Activated naive CD4-positive, alpha-beta T cell treated with anti-CD3 and anti-CD28 coated beads, Interleukin-2, amount 50 U/mL, for 72 hours (primary cell): ENCODE measurements at places on chromosomes 12 and 14.

- no peak for DNase-seq
These were observed 192.8 kb upstream of the RGS6 start for GRCh38 chr14:71739273-71739990.

- DNase-seq: no peak
These were observed 5.9 kb upstream of the KRT1 start for GRCh38 chr12:52686063-52686462.

DNA sequence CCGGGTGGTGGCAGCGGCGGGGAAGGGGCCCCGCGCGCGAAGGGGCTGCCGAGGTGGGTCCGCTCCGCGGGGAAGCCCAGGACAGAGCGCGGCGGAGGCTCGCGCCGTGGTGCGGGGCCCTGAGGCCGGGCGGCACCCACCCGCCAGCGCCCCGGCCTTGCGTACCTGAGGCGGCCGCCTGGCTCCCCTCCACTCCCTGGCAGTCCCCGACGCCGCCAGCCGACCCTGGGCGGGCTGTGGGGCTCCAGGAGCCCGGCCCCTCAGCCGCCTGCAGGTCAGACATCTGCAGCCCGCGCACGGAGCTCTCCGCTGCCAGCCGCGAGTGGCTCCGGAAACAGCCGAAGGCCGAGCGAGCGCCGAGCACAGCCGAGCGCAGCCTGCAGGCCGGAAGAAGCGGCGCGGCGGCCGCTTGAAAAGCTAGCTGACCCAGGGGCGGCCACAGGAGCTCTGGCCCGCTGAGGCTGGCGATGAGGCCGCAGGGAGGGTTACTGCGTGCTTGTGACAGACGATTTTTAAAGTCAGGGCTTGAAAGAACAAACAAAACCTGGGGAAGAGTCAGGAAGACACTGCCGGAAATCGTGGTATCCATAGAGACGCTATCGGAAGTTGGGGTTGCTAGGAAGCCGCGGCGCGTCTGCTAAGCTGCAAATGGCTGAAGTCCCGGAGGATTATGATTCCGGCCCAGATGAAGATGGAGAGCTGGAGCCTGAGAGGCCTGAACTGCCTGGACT lies at the start of the genes SAMD15 and TMED8:
Gene SAMD15, plus strand, starts transcription at position 609 of the 731 bp plus-strand sequence. Its CDS starts 40 bp downstream, at position 649.
Gene TMED8, minus strand, starts transcription at position 324 of the 731 bp plus-strand sequence. Its CDS starts 41 bp downstream, at position 283.
- DNase-seq: peak; percentile 83

GRCh38 chr14:38835874-38836273 lies 267.2 kb downstream of the SEC23A start:
- DNase-seq: no peak

- DNase-seq: no peak
These were observed 267.5 kb downstream of the CCDC91 start for GRCh38 chr12:28457785-28458184.

GRCh38 chr14:55518391-55518790 lies 61.6 kb upstream of the KTN1 start:
- DNase-seq: no peak

DNA sequence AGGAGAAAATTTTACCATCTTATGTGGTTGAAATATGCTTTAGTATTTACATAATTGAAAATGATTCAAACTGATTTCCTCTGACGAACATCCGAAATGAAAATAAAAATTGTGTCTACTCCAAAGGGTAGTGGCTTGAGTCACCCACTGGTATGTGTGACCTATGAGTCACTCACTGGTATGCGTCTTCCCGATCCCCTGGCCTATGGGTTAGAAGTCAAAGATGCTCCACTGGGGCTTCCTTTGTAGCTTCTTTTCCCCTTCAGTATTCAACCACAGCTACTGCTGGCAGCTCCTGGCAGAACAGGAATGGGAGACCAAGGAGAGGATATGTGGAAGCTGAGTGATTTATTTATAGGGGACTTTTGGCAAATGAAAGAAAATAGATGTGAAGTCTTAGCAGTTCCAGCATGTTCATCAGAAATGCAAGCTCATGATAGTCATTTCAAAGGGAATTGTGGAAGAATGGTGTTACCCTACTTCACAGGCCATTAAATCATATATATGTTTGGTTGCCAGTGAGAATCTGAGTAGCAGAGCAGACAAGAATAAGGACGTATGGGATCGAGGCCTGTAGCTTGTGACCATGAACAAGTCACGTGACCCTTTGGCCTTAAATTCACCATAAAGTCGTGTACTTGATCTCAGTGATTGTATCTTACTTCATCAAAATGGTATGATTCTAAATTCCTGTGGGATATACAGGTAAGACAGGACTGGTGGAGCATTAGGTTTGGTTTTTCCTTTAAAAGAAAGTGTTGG lies 108.3 kb downstream of the CRADD start:
- peak; percentile 73 for DNase-seq

GRCh38 chr12:52691076-52691840 lies 11.1 kb upstream of the KRT1 start:
- peak; percentile 47 for DNase-seq

DNA sequence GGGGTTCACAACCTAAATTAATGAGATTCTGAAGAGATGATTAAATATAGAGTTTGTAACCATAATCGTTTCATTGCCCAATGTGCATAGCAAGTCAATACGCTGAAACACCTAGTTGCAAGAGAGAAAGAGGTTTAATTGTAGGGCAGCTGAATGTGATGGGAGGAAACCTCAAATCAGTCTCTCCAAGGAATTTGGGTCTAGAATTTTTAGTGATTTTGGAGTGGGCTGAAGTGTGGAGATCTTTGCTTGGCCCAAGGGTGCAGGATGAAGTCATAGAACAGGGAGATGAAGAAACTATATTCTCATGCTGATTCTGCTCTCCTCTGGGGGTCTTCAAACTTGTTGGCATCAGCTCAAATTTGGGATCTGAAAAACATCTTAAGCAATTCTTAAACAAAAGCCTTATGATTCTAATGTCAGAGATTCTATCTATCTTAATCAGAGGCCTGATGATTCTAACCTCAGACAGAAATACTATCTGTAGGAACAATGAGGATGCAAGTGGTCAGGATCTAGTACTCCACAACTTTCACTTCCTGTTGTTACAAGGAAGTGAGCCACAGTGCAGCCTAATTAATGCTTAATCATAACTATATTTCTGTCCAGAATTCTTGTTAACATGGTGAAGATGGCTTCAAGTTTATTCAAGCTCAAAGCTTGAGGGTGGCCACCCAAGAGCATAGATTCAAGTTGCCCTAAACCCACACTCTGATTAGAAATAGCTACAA lies 80.2 kb upstream of the FUT8 start:
- no peak for DNase-seq
